ENCODE measurements at places on chromosomes 16 and 17. TPM values are rescaled to one million over a fixed set of nuclear protein-coding genes. Genes with fewer than 3 reads are reported as not detected.

ZPBP2 gene
- not detected for total RNA-seq

MSLN gene
- not detected for total RNA-seq

MPP2 gene
- 0.64 TPM for total RNA-seq

CDK10 gene
- 115 TPM for total RNA-seq

CDH8 gene
- total RNA-seq = 1.2 TPM

WFIKKN1 gene
- 0.75 TPM for total RNA-seq

CHRNE gene
- total RNA-seq = 7.6 TPM

KARS1 gene
- total RNA-seq = 198 TPM

AARSD1 gene
- total RNA-seq = 62.4 TPM

GJC1 gene
- 1.4 TPM for total RNA-seq

C1QTNF1 gene
- not detected for total RNA-seq

SNF8 gene
- total RNA-seq = 116 TPM

BIRC5 gene
- total RNA-seq = 100 TPM

TEKT3 gene
- 0.57 TPM for total RNA-seq

JMJD6 gene
- 97.1 TPM for total RNA-seq

IKZF3 gene
- total RNA-seq = 80.9 TPM

All from natural killer cell treated with Interleukin-12 subunit alpha and Interleukin-12 subunit beta and Interleukin-15 and Interleukin-18, amount 100 ng/mL, for 72 hours (primary cell).